HFF-Myc (cell line): ENCODE measurements at places on chromosomes 4 and X.

- no peak for DNase-seq
These were observed 1.3 kb downstream of the NPY1R start for GRCh38 chr4:163330916-163331628.

- DNase-seq = no peak
These were observed 205.7 kb downstream of the SOX3 start for GRCh38 chrX:140298960-140299825.

- no peak for DNase-seq
These were observed 489.3 kb downstream of the INPP4B start for GRCh38 chr4:142356801-142357200.

GRCh38 chrX:30822068-30822681 lies 66.9 kb downstream of the TAB3 start:
- no peak for DNase-seq

- no peak for DNase-seq
These were observed 745 bp downstream of the SLC39A8 start for GRCh38 chr4:102344520-102344953.

- DNase-seq = no peak
These were observed 102.5 kb upstream of the GALNTL6 start for GRCh38 chr4:171710743-171711142.

- DNase-seq = no peak
These were observed 59.0 kb downstream of the ING2 start for GRCh38 chr4:183563874-183564273.

DNA sequence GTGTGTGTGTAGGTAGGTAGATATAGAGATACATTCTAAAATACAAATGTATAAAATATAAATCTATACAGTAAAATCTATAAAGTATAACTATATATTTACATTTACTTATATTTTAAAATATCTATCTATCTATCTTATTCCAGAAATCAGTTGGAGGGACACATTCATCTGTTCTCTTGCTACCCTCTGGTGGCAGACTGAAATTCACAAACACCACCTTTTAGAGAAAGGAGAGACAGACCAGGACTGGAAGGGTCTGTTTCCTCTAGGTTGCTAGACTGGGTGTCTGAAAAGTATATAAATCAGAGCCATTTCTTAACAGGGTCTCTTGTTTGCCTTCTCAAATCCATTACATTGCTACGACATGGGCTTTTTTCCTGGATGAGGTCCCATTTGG lies 343.0 kb downstream of the OPHN1 start:
- DNase-seq = no peak

- no peak for DNase-seq
These were observed 163.9 kb upstream of the NOCT start for GRCh38 chr4:138851391-138852335.

DNA sequence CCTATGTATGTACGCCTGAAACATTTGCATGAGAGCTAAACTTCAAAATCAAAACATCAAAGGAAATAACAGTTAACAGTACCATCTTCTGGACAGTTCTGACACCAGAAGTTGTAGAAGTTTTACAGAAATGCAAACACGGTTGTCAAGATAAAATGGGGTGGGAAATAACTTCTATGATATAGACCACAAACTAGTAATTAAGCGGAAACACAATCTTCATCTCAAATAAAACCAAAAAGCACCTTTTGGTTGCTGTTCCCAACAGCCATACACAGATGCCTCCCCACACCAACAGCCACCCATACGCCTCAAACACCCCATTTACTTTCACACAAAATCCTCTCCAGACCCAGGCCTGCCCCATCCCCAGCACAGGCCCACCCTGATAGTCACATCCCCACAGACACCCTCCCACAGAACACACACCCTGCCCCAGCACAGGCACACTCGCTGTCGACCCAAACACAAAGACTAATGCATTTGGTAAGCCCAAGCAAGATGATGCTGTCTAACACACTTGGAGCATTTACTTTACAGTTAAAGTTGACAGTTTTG lies 64.3 kb downstream of the TAPT1 start:
- DNase-seq = no peak

- DNase-seq = no peak
These were observed 93.6 kb downstream of the CORIN start for GRCh38 chr4:47744253-47744652.

- DNase-seq = no peak
These were observed 6.5 kb upstream of the JADE1 start for GRCh38 chr4:128802680-128803628.

DNA sequence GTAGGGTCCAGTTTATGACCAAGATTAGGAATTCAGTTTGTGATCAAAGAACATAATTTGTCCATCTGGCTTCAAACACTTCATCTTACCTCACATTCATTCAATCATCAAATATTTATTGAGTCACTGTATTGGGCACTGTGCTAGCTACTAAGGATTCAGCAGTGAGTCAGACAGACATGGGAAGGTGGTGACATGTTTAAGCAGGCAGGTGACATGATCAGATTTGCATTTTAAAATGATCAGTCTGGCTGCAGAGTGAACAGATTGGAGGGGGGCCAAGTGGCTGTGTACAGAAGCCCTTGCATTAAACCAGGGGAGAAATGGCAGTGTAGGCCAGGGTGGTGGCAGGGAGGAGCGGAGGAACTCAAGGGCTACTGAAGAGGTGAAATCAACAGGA lies 25.1 kb upstream of the APLN start:
- DNase-seq = no peak

DNA sequence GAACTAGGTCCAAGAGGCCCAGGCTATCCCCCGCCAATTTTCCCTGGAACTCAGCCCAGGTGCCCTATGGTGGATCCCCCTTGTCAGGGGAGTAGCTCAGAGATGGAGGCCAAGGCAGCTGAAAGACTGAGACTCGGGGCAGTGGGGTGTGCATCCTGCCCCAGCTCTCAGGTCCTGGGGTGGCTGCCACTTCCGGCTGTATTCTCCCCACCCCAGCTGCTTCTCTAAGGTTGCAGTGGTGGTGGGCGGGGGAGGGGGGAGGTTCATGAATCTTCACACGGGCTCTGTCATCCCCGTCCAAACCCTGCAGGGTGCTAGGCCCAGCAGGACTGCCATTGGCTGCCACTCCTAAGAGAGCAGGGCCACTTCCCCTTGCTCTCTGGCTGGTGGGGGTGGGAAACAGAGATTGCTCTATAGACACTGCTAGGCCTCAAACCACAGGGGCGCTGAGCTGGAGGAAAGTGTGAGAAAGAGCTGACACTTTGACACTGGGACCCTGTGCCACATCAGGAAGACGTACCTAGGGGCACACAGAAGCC lies 1.5 kb downstream of the SASH3 start:
- DNase-seq = no peak

GRCh38 chr4:119980456-119980855 lies 86.2 kb downstream of the MAD2L1 start:
- DNase-seq = no peak

DNA sequence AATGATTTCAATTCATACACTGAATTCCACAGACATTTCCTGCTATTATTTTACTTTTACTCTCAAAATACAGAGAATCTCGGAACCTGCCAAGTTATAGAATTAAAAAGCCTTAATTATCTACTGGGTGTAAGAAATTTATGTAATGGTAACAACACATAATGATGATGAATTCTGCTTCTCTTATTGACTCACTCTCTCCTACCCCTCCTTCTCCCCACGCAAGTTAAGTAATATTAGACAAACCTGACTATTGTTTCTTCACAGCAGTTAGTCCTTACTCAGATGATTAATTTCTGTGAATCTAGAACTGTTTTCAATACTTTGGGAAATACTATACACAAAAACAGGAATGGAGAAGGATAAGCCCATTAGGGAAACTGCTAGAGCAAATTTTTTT lies 762.0 kb downstream of the CCSER1 start:
- no peak for DNase-seq

GRCh38 chr4:40672528-40673522 lies 43.2 kb upstream of the RBM47 start:
- peak; percentile 73 for DNase-seq
